ENCODE measurements at places on chromosomes 7 and 10.

- DNase-seq, result no peak
These were observed 60.3 kb downstream of the ATOH7 start for GRCh38 chr10:68171539-68172080.

GRCh38 chr7:121280656-121281055 is 48.1 kb upstream of the WNT16 start:
- no peak for DNase-seq

DNA sequence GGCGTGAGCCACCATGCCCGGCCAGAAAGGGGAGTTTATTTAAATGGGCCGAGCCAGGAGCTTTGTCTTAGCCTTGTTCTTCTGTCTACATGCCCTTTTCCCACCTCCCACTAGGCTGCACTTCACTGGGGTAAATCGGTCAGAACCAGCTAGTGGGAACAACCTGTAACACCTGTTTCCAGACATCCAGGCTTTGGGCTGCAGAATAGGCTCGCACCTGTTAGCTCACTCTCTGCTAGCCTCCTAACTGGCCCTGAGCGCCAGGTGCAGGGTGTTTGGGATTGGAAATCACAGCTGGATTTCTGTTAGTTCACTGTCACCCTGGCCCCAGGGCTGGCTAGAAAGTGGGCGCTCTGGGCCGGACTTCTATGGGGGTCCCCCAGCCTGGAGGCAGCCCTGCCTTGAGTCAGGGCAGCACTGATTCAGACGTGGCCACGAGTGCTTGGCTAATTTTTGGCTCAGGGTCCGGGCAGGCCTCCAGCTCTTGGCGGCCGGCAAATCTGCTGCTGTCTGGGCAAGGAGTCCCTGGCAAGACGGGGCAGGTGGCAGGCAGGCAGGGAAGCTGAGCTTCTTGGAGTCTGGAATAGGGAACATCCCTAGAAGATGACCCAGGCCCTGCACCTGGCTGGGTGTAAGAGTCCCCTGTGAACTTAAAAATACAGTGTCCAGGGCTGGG is 48.6 kb downstream of the GTF2IRD1 start:
- DNase-seq, result no peak

- DNase-seq, result no peak
These were observed 34.0 kb downstream of the PSAP start for GRCh38 chr10:71816936-71817618.

DNA sequence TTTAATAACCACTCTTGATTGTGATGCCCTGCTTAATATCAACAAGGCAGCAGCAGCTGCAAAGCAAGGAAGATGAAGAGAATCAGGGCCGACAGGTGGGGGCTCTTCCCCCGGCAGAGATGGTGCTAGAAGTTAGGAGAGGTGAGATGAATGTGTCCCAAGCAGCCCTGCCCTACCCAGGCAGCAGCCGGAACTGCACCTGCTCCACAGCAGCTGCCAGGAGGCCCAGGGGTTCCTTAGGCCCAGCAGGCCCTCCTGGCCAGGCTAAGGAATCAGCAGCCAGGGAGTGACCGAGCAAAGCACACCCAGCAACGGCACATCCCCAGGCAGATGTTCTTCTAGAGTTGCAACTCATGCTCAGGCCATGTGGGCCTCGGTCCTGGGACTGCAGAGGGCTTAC is 17.9 kb downstream of the AFAP1L2 start:
- DNase-seq, result no peak

GRCh38 chr7:24797270-24797669 is 40.0 kb upstream of the GSDME start:
- no peak for DNase-seq

DNA sequence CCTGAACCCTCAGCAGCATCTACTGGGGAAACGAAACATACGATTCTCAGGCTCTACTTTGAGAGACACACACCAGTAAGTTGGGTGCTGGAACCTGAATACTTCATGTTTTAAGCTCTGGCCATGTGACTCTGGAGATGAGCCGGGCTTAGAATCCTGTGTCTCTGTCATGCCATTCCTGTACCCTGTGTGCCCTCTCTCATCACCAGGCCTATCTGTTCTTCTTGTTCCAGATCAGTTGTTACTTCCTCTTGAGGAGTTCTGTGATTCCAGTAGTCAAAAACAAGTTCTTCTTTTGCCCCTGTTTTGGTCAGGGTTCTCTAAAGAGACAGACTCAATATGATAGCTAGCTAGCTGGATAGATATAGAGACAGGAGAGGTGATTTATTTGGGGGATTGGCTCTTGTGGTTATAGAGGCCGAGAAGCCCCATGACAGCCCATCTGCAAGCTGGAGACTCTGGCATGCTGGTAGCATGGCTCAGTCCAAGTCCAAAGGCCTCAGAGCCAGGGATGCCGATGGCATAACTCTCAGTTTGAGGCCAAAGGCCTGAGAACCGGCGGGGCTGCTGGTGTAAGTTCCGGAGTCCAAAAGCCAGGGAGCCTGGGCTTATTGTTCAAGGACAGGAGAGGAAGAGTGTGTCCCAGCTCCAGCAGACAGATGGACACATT is 54.3 kb downstream of the CHN2 start:
- DNase-seq, result no peak

DNA sequence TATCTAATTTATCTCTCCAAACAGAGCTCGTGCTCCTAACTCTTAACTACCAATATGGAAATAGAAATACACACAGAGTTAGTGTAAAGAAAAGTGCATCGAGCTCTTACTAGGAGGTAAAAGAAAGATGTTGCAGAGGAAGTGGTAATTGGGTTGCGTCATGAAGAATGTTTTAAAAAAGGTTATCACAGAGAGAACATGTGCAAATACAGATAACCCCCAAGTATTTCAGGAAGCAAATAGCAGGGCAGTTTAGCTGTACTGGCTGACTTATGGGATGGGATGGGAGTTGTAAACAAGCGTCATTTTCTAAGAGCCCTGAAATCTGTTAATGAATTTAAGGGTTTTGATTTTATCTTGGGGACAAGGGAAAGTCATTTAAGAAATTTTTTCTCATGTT is 153.9 kb downstream of the AGMO start:
- DNase-seq, result no peak

DNA sequence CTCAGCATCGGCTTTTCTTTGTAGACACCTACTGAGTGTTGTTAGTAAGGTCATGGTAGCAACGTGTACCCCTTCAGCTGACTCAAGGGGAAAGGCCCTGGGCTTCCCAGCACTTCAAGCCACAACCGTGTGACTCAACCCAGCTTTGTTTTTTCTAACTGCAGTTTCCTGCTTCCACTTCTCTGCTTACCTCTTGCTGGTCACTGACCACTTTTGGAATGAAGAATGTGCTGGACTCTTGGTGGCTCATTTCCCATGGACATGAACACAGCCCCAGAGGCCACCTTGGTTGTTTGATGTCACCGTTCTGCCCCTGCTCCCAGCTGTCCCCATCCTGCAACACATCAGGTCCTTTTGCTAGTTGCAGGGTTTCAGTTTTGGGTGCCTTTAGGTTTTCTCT is 69.5 kb upstream of the ZNF438 start:
- DNase-seq, result peak; percentile 81

DNA sequence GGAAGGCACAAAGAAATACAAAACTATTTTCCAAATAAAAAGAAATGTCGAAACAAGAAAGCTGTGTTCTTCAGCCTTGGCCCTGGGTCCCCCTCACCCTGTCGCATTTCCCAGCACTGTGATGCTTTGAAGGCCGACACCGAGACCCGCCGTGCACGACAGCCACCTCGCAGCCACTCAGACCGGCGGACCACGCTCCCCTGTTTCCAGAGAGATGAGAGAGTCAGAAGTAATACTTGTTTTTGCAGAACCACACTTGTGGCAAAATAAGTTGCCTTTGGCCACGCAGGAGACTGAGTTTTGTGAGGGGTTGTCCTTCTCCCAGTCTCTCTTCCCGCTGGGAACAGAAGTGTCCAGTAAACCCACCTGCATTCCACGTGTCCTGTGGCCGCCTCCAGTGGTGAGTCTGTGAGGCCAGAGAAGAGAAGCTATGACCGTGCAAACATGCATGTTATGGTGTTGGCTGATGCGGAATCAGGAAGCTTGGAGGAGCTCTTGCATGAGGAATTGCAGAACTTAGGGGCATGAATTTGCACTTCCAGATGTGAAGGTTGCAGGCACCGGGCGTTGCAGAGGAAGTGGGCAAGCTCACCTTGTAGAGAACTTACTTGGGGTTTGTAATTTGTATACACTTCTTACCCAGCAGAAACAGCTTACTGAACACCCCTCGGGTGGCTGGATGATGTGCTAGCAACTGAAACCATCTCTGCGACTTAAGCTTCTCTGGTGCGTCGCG is 194.5 kb downstream of the EBF3 start:
- DNase-seq, result no peak

DNA sequence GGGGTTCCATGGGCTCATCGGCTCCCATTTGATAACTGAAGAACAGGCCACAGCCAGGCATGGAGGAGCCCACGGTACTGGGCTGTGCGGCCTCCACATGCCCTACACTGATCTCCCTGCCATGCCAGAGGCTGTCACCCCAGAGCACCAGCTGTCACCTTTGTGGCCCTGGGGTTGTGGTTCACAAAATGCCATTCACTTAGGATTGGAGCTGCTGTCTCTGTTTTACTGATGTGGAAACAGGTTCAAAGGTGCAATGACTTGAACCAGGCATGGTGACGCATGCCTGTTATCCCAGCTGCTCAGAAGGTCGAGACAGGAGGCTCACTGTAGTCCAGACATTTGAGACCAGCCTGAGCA is 4.3 kb upstream of the UPK3B start:
- no peak for DNase-seq

GRCh38 chr7:158556721-158557440 is 30.7 kb downstream of the PTPRN2 start:
- DNase-seq, result no peak

DNA sequence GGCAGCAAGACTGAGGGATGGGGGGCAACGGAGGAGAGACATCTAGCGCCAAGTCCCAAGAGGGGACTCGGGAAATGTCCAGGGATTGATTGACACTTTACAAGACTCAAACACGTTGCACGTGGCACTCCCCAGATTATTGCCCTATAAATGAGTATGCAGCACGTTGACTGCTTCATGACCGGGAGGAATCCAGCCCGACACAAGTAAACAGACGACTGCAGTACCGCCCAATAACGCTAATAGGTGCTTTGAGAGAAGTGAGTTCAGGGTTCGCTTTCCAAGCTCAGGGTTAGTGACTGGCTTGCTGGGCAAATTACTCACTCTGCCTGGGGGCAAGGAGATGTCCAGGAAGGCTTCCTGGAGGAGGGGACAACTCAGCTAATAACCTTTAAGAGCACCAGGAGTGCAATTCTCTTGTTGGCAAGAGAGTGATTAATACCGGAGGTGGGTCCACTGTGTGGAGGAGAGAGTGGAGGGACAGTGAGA is 73.3 kb upstream of the MYL10 start:
- DNase-seq, result no peak

- DNase-seq, result peak; percentile 22
These were observed 21.9 kb upstream of the CDCA7L start for GRCh38 chr7:21967598-21968003.

DNA sequence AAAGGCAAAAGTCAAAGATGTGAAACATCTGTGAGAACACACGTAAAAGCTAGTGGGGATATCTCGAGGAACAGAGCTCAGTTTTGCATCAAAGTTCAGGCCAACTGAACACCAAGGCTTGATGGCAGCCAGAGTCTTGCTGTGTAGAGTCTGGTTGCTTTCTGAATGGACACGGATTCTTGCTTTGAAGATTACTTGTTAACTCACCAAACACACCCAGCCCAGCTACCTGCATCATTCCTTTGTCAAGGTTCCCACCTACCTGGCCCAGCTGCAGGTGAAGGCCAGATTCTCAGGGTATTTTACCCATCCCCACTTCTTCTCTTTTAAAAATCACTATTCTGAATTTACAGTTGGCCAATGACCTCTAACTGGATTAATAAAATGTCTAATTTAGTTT is 174.4 kb upstream of the PHYHIPL start:
- DNase-seq, result no peak

DNA sequence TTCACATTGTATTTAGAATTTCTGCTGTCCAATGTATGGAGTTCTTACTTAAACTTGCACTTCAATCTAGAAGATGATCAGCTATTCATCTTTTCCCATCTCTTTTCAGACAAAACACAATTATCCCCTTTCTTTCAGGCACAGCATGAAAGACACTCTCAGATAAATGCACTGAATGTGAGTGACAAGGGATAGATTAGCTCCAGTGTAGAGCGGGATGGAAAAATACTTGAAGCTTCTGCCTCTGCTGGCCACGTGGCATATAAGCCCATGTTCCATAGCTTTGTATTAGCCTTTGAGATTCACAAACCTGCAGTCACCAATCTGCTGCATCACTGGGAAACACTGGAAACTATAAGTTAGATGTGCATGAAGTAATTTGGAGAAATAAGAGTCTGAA is 162.2 kb upstream of the FAM3C start:
- no peak for DNase-seq

GRCh38 chr7:32891800-32892520 is 400 bp upstream of the KBTBD2 start:
- DNase-seq, result peak; percentile 99
